ENCODE measurements at places on chromosomes 7 and 10.
A peak's percentile ranks its signal among the peaks of the same experiment; 100 is the strongest.

DNA sequence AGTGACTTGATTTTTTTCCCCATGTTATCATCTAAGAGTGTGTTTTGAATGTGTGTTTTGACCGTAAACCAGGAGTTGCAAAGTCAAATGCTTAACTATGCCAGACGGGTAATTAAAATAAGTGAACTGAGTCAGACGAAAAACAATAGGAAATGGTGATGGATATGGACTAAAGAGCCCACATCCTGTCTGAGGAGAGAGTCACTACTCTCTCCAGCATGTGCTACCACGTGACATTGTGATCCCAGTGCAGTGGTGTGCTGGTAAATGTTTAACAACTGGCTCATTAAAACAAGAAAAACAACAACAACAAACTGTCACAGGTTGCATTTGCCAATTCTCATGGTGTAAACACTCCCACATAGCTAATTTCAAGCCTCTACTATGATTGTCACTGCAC is 164.3 kb downstream of the SUGCT start:
- DNase-seq: peak; percentile 96

- DNase-seq: no peak
Measured at GRCh38 chr7:133288970-133289369, 36.1 kb downstream of the EXOC4 start.

DNA sequence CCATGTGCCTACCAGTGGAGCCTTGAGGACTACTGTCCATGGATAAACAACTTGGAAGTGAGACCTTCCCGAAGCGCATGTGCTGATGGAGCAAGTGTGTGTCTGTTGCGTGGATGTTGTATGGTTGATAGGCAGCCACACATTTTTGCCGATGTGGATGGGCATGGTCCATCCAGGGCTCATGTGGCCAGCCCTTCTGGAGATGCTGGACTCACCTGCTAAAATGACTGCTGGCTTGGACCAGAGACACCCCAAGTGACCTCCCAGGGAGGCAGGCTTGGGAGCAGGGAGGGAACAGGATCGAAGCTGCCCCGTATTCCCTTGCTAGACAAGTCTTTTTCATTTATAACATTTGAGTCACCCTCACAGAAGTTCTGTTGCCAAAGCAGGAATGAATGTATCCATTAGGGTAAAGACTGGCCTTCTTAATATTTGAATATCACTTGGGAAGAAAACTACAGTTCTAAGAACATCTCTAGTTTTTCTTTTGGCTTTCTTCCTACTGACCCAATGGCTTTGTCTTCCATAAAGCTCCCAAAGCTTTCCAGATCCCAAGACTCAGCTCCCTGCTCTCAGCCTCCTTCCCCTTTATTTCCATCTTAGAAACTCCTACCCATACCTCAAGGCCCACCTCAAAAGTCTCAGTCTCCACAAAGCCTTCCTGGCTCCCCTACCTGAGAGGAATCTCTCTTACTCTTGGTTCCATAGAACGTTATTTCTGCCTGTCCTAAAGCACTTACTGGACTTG is 3.0 kb downstream of the PTPRE start:
- DNase-seq: no peak

- peak; percentile 79 for DNase-seq
Measured at GRCh38 chr7:76234931-76235441, 33.3 kb downstream of the SRRM3 start.

DNA sequence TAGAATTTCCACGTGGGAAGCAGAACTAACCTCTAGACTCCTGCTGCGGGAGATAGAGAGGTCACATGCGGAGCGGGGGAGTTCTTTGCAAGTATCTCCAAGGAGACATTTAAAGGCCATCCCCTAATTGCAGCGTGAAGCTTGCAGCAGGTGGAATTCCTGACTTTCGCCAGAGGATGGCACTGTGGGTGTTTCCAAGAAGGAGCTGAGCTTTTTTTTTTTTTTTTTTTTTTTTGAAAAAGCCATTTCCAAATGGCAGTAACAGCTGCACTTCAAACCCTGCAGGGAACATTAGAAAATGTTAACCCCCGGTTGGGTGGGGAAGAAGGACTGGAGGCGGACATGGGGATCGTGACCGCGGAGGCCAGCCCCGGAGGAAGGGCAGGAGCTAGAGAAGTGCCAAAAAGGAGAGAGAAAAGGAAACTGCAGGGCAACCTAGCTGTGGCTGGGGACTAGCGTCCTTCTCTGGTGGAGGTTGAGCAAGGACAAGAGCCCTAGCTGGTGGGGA is 487.7 kb downstream of the TYW1 start:
- peak; percentile 53 for DNase-seq

DNA sequence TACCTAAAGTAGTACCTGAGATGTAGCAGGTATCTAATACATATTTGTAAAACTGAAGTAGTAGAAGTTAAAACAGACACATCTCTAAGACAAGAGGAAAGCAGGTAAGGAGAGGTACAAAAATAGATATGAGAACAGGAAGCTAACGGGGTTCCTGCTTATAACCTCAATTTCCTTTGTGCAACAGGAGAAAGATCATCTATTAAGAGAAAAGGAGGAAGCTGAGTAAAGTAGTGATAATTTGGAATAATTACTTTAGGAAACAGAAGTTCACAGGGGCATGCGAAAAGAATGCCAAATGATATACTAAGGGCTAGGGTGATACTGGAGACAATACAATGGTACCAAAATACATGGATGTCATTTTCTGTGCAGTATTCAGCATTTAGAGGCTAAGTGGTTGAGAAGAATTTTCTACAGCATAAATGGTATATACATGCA is 108.7 kb downstream of the NRBF2 start:
- DNase-seq: no peak

DNA sequence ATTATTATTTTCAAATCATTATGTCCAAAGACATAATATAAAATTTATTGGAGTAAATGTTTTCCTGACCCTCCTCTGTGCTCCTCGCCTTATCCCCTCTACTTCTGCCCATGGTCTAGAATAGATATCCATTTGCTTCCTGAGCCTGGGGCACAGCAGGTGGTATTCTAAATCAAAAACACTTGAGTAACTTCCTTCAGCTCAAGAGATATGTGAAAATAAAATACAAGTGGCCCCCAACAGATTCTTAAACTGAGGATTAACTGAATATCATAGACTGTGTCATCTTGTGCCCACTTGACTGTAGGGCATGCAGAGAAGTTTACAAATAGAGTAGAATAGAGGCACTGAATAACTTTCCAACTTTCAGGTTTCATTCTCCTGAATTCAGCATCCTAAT is 59.1 kb downstream of the HGF start:
- DNase-seq: no peak

- DNase-seq: peak; percentile 84
Measured at GRCh38 chr10:113221756-113222168, 271.7 kb downstream of the TCF7L2 start.

Measured in kidney tubule cell (primary cell).